ENCODE measurements at places on chromosomes 7 and 10. TPM values are rescaled to one million over a fixed set of nuclear protein-coding genes. Genes with fewer than 3 reads are reported as not detected.

HOXA6 gene
- total RNA-seq = 11.1 TPM

SLC26A5 gene
- not detected for total RNA-seq

CALCR gene
- not detected for total RNA-seq

PRXL2A gene
- 28.4 TPM for total RNA-seq
